ENCODE measurements at places on chromosomes 1 and 21. TPM values are rescaled to one million over a fixed set of nuclear protein-coding genes. Genes with fewer than 3 reads are reported as not detected.

Gene NBPF3
- total RNA-seq: 1.6 TPM

Gene RGSL1
- not detected for total RNA-seq

Gene CD1E
- total RNA-seq: not detected

- H3K4me1 ChIP-seq: no peaks in the 10 kb centered on the region
- no peak overlapping the region for H3K4me3 ChIP-seq
- no peak for DNase-seq
- H3K36me3 ChIP-seq: no peaks in the 10 kb centered on the region
- no peak overlapping the region for H3K27ac ChIP-seq
Measured at GRCh38 chr21:31394309-31394708, 50.2 kb upstream of the TIAM1 start.

DNA sequence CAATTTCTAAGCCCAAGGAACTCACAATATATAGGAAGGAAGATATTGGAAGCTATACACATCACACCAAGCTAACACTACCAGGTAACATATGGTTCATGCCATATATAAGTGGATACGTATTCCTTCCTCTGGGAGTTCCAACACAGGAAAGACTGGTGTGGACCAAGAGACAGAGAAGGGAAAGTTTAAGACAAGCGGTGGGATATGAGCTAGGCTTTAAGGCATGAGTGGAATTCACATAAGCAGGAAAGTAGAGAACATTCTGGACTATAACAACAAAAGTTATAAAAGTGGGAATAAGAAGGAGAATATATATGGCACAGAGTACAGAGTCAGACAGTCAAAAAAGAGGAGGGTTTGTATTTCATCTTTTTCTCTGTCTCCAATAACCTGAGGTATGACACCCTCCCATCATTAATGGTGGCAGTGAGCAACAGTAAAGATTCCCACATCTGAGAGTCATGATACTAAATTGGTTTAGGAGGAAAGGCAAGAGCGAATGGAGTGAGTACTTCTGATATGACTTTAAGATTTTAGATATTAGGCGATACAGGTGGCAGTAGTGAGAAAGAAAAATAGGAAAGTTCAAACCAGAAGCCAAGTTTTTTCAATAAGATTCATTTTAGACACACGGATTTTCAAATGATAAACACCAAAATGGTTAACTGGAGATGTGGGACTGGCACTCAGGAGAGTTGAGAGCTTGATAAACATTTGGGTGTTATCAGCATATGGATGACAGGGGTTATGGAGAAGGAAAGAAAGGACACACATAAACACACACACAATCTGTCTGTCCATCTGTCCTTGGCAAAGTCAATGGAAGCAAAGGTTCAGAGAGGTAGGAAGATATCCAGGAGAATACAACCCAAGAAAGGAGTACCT is 87.4 kb upstream of the TTC39A start:
- no peaks in the 10 kb centered on the region for H3K4me1 ChIP-seq
- no peak for DNase-seq
- no peaks in the 10 kb centered on the region for H3K36me3 ChIP-seq
- no peak overlapping the region for H3K27ac ChIP-seq
- no peak overlapping the region for H3K4me3 ChIP-seq

DNA sequence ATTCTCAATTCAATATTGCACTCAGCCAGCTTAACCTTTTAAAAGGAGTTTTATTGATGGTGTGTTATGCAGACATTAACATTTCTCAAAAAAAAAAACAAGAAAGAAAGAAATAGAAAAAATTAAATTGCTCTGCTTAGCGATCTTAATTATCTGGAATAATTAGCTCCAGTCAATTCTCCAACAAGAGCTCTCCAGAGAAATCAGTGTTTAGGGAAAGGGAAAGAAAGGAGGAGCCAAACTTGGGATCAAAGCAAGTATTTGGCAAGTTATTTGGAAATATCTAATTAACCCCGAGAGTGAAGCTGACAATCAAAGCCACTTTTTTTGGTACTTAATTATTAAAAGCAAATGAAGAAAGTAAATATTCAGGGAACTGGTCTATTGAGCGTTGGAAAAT is 60.7 kb upstream of the CAMK1G start:
- H3K4me3 ChIP-seq: no peak overlapping the region
- no peak for DNase-seq
- no peaks in the 10 kb centered on the region for H3K36me3 ChIP-seq
- H3K4me1 ChIP-seq: peaks cover 5% of the 10 kb centered on the region

- no peak for DNase-seq
- no peaks in the 10 kb centered on the region for H3K27me3 ChIP-seq
- H3K4me3 ChIP-seq: no peak overlapping the region
- no peaks in the 10 kb centered on the region for H3K4me1 ChIP-seq
- H3K36me3 ChIP-seq: no peaks in the 10 kb centered on the region
Measured at GRCh38 chr1:225685476-225686176, 32.7 kb upstream of the ENAH start.

DNA sequence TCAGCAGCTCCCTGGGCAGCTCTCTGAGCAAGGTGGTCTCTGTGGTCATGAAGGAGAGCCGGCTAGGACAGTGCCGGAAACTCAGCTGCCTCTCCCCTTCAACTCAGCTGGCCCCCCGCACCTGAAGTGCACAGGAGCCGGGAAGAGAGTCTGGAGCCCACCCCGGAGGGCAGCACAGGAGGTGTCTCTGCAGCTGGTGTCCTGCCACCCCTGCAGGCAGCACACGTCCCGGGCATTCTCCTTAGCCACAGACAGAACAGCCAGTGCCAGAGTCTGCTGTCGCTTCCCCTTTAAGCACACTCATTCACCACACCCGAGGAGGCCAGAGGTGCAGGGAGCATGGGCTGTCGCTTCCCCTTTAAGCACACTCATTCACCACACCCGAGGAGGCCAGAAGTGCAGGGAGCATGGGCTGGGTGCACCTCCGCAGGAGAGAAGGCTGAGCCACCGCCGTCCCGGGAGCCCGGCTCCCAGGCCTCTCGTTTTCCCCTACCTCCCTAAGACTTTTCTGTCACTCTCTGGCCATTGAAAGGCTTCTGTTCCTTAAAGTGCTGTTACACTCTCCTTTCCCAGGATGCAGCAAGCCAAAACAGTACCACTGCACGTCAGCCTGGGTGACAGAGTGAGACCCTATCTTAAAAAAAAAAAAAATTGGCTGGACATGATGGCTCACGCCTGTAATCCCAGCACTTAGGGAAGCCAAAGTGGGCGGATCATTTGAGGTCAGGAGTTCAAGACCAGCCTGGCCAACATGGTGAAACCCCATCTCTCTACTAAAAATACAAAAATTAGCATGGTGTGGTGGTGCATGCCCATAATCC is 16.9 kb upstream of the SAMD11 start:
- no peak overlapping the region for H3K4me3 ChIP-seq
- H3K36me3 ChIP-seq: no peaks in the 10 kb centered on the region
- peak; percentile 50 for DNase-seq
- no peaks in the 10 kb centered on the region for H3K4me1 ChIP-seq
- no peaks in the 10 kb centered on the region for H3K27me3 ChIP-seq

All from right lobe of liver (tissue), 6 donors.